ENCODE measurements at places on chromosomes 12 and 14. TPM values are rescaled to one million over a fixed set of nuclear protein-coding genes. Genes with fewer than 3 reads are reported as not detected.

GRCh38 chr12:130768120-130768519 lies 52.0 kb upstream of the RIMBP2 start:
- no peak for DNase-seq

DNA sequence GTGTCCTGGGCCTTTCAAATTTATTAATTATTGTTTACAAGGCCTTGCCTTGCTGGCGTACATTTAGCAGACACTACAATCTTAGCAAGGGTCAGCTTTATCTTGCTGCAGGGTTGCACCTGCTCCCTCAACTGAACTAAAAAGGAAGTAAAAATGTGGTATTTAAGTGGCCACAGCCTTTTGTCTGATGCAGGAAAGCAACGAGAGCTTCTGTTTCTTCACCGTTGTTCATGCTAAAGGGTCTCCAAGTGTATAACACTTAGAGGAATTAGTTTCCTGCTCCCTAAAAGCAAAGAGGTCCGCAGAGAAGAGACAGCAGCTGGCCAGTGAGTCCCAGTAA lies 62.8 kb upstream of the EGLN3 start:
- no peak for DNase-seq

DNA sequence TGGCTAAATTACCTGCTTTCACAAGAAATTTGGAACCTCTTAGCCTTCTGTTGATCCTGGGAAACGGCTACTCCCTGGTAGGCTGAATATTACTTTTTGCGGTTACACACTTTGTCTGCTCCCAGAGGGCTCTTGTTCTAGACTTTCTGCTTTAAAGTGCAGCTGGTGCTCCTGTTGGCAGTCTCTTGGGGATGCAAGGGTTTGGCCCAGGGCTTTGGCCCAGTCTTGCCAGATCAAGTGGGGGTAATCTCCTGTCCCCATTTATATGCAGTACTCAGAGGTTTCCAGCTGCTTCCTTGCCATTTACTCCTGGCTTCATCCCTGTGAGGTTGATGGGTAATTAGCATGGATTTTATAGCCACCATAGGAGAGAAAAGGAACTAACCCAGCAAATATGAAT lies 558.2 kb upstream of the MIS18BP1 start:
- DNase-seq = no peak

DNA sequence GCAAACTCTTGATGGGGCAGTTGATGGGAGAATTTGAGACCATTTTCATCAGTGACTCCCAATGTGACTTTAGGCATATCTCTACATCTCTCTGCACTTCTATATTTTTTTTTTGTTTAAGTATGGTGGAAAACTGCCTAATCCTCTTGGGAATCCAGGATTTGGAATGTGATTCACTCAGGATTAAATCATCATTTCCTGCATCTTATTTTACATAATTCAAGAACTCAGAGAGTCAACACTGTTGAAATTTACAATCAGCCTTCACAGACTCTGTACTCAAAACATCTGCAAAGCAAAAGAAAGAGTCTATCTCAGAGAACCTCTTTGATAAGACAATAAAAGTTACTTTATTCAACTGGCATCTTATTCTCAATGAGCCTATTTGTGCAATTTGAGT lies 260.7 kb upstream of the NOS1 start:
- DNase-seq = no peak

- peak; percentile 88 for DNase-seq
These were observed 699 bp downstream of the MGAT2 start for GRCh38 chr14:49621114-49621881.

DNA sequence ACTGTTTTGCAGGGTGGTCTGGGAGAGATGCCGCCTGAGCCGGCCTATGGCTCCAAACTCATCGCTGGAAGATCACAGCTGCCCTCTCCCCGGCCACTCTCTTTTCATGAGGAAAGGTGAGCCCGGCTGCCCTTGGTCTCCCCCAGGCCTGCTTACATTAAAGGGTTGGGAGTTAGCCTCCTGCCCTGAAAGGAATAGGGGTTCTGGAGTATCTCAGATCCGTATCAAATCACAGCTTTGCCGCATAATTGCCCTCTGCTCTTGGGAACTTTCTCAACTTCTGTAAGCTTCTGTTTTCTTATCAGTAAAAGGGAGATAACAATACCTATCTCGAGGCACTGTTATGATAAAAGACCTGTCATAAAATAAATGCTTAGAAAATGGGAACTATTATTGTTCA lies 17.6 kb downstream of the PHLDA1 start:
- DNase-seq = peak; percentile 63

DNA sequence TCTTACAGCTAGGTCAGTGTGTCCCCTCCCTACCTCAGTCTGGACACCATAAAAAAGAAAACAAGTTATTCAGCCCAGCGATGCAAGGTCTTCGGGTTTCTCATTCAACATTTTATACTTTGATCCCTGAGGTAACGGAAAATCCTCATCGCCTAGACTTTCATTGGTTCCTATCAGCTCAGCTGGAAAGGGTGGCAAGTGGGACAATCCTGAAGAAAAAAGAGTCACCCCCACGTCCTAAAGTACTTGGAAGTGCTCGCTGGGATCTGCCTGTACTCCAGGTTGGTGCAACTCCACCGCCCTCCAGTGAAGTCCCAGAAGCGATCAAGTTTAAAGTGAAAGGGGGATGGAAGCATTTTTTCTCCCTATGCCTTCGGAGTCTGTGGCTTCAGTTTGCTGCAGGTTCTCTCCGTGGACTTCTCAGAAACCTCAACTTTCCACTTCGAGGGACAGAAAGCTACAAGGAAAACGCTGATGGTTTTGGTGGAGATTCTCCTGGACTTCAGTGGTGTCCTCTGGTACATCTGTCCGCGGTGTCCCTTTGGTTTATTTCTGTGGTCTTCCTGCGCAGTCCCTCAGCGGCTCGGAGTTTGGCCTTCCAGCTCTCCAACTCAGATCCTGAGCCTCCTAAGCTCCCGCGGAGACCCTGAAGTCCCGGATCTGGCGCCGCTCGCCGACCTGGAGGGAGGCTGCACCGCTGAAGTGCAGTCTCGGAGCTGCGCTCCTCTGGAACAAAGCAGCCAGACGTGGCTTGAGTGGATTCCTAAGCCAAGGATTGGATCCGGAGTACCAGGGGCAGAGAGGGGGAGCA lies 1.8 kb upstream of the LRFN5 start:
- peak; percentile 94 for DNase-seq

DNA sequence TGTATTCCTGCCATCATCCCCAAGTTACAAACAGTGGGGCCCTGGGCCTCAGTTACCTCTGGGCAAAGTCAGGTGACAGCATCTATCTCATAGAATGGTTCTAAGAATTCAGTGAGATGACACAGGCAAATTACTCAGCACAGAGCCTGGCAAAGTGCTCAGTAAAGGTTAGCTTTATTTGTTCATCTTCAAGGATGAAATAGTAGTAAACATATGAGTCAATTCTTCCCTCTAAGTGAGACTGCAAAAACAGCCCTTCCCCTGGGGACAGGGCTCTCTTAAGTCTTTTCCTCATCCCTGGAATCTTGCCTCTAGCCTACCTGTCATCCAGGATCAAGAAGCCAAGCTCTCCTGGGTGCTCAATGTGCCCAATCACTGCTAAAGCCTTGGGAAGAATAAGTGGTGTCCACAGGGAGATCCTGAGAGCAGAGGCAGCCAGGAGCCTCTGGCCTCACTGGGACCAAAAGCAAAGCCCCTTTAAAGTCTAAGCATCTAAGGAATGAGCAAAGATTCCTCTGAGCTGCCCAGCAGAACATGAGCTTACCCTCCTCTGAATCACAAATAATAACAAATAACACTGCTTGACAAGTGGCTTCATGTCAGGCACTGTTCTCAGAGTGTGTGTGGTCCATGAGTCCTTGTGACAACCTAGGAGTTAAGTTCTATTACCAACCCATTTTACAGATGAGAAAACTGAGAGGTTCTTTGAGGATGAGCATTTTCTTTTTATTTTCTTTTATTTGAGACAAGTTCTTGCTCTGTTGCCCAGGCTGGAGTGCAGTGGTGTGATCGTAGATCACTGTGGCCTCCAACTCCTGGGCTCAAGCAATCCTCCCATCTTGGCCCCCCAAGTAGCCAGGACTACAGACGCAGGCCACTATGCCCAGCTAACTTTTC lies 12.1 kb downstream of the NUAK1 start:
- DNase-seq = peak; percentile 48

GRCh38 chr12:58934528-58934927 lies 14.2 kb upstream of the LRIG3 start:
- DNase-seq = no peak

- peak; percentile 16 for DNase-seq
These were observed 286.0 kb downstream of the ZFP36L1 start for GRCh38 chr14:68506645-68507419.

GRCh38 chr12:29104516-29104915 lies 44.6 kb upstream of the FAR2 start:
- no peak for DNase-seq

- DNase-seq = no peak
These were observed 20.6 kb downstream of the GSG1 start for GRCh38 chr12:13082861-13083260.

GRCh38 chr12:46743456-46743855 lies 82.3 kb downstream of the SLC38A4 start:
- no peak for DNase-seq

- DNase-seq = no peak
These were observed 15.3 kb downstream of the DLK1 start for GRCh38 chr14:100741966-100742365.

- no peak for DNase-seq
These were observed 57.8 kb downstream of the KDM5A start for GRCh38 chr12:331287-331686.

DNA sequence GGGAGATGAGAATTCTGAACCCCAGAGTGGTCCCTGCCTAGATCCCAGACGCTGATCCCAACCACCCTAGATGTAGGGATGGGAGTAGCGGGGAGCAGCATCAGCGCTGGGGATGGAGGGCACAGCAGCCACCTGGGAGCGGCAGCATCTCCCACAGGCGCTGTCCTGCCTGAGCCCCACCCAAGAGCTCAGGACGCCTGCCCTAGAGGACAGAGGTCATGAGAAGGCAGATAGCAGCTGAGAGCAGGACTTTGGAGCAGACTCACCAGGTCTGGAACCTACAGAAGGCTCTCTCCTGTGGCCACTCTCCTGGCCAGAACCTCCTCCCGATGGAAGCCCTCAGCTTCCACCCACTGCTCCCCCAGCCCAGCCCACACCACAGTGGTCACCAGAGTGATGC lies 7.2 kb downstream of the CCDC85C start:
- no peak for DNase-seq

DNA sequence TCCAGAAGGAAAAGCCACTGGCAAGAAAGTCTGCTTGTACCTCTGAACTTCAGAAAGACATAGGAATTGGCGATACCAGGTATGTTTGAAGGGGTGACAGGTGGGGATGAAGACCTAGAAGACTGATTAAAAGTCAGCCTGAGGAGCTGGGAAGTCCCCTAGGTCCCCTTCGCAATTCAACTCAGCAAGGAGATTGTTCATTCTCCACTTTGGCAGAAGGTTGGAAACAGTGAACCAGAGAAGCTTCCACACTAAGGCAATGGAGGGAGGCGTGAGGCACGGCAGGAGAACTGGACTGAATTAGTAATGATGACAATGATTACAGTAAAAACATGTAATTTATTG lies 240.3 kb upstream of the TMPO start:
- no peak for DNase-seq

GRCh38 chr14:93893661-93894261 lies 33.4 kb upstream of the FAM181A start:
- DNase-seq = peak; percentile 93

- no peak for DNase-seq
These were observed 25.0 kb downstream of the CFAP54 start for GRCh38 chr12:96514328-96514727.

- DNase-seq = no peak
These were observed 5.1 kb downstream of the IKBIP start for GRCh38 chr12:98639491-98639890.

DNA sequence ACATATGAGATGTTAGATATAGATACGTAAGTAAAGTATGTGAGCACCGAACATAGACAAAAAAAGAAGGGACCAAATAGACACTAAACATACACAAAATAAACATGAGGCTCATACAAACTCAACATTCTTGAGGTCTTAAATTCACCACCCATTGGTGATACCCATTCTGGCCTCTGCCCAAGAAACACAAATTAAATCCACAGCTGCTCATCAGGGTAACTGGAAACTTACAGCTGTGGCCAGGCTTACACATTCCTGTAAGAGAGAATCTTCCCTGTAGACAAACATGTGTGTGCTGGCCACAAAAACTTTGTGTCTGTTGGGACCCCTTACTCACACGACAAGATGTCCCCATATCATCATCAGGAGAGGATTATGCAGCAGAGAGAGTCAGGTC lies 22.4 kb downstream of the MAGOHB start:
- no peak for DNase-seq

DNA sequence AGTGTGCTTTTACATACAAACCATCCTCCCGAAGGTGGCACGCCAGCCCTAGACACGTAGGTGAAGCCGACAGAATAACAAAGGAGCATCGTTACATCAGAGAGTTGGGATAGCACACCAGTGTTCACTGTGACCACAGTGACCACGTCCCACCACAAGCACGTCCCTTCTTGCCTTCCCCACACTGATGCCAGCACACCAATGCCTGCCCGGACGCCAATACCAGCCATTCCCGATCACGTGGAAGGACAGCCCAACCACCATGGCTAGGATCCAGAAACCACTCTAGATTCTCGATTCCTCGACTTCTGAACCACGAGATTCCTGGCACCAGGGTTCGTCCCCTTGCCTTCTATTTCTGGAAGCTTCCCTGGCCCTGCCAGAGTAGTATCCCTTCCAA lies 48.0 kb upstream of the GPR68 start:
- no peak for DNase-seq

GRCh38 chr12:117189725-117190209 lies 503 bp downstream of the FBXO21 start:
- peak; percentile 81 for DNase-seq

DNA sequence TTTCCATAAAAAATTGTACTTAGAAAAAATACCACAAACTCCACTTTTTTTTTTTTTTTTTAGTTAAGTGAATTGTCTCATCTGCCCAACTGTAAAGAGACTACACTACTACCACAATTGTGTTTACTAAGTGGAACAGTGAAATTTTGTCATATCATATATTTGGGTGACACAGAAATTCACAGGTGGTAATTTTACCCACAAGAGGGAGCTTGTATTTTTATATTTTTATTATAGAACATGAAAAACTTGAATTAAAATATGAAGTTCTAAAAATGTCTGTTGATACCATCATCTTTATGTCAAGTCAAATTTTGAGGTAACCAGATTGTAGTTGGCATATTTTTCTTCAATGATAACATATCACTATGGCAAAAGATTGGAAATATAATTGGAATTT lies 329.4 kb upstream of the SOX5 start:
- no peak for DNase-seq

Gene RDH12
- total RNA-seq = not detected

Gene SARNP
- 98.5 TPM for total RNA-seq

Gene RAB15
- 77.2 TPM for total RNA-seq

Gene TGM1
- total RNA-seq = 1.7 TPM

Gene HOXC6
- not detected for total RNA-seq

Gene TRIM9
- total RNA-seq = 0.81 TPM

Gene PDE3A
- 1.8 TPM for total RNA-seq

Gene PIP4K2C
- total RNA-seq = 34.5 TPM

Gene MAGOHB
- 51.3 TPM for total RNA-seq

Gene PTGR2
- total RNA-seq = 8.2 TPM

Gene RASAL1
- 1.4 TPM for total RNA-seq

Gene EAPP
- total RNA-seq = 38.6 TPM

Gene SYNDIG1L
- 1.2 TPM for total RNA-seq

Gene TUBA1B
- 1,020 TPM for total RNA-seq

Gene WBP11
- total RNA-seq = 97.4 TPM

Gene SLC17A8
- total RNA-seq = 0.40 TPM

Gene IAPP
- not detected for total RNA-seq

Gene LRTM2
- 0.29 TPM for total RNA-seq
